ENCODE measurements at places on chromosomes 5 and 9.

- DNase-seq: no peak
Measured at GRCh38 chr9:124855944-124856765, 2.9 kb downstream of the WDR38 start.

DNA sequence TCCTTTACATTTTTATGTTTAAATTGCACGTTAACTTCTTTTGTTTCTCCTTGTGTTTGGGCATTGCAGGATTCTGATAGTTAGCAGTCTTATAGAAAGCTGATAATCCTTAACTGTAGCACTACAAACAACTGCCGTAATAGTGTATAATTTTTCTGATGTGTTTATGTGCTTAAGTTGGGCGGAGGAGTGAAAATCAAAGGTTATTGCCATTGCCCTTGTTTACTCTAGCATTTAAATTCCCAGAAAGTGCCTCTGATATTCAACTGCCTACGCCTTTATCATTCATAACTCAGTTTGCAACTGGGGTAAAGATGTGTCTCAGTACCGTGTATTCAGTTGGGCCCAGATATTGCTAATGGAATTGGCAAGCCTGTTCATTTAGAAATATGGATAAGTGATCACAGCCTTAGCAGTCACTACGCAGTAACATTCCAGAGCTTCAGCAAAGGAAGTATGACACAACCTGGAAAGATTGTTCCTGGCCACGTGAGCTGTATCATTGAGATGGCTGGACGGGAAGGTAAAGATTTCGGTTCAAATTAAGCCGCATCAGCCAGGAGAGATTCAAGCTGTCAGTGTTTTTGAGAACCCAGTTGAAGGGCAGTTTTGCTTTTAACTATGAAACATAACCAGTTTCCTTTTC, 28.1 kb upstream of the LRRTM2 start:
- DNase-seq: no peak

DNA sequence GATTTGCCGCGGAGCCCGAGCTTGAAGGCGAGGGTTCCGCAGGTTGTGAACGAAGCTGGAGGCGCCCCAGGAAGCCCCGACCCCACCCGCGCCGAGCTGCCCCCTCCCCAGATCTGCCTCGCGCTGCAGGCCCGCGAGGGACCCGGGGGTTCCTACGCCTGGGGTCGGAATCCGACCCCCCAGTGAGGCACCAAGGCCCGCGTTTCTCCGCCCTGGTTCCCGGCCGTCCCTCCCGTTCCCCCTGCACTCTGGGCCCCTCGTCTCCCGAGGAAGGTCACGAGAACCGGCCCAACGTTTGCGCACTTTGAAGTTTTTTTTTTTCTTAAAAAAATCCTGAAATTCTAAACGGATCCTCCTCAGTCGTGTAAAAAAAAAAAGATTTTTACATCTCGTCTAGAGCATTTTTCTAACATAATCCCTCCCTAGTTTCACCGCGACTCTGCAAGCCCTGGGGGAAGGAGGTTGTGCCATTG, 880 bp upstream of the GFPT2 start:
- DNase-seq: no peak

GRCh38 chr5:41721516-41721915, 148.7 kb downstream of the OXCT1 start:
- no peak for DNase-seq

- DNase-seq: peak; percentile 11
Measured at GRCh38 chr5:1312993-1313833, 18.3 kb upstream of the TERT start.

DNA sequence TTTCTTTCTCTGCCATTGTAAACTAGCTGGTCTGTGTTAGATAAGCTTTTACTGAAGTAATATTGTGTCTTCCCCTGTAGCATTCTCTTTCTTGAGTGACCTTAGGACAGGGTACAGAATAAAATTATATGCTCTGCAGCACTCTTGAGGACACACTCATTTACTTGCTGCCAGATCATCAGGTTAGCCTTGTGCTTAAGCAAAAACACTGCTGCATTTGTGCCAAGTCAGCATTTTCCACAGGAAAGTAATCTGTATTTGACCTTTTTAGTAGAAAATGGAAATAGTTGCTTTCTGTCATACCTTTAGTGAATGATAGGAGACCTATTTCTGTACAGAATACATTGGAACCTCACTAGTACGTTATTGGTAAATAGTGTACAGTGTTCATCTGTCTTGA, 54.2 kb downstream of the LMNB1 start:
- no peak for DNase-seq

GRCh38 chr9:86926145-86926544, 21.2 kb downstream of the GAS1 start:
- no peak for DNase-seq

GRCh38 chr9:96015876-96016686, 140.6 kb downstream of the ERCC6L2 start:
- DNase-seq: no peak
